Stimulated activated CD8-positive, alpha-beta memory T cell treated with anti-CD3 and anti-CD28 coated beads, Interleukin-4, amount 100 ng/mL, for 1 hour (primary cell): ENCODE measurements at places on chromosomes 2 and 18.

GRCh38 chr2:38997781-38998180 lies 108.1 kb downstream of the ARHGEF33 start:
- DNase-seq: no peak

DNA sequence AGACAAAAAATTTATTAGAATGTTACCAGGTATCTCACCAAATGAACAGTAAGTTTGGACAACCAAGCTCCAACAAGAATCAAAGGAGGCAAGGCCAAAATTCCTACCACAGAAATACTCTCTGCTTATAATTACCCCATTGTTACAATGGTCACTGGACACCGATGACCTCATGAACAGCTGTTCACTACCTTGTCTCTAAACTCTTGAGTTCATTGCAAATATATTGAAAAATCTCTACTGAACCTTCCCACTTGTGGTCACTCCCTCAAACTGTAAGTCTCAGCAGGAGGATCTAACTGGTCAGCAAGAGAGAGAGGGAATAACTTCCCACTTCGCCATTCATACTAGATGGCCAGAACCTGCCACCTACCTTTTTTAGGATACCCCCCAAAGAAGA lies 50.0 kb downstream of the ERBB4 start:
- DNase-seq: no peak

DNA sequence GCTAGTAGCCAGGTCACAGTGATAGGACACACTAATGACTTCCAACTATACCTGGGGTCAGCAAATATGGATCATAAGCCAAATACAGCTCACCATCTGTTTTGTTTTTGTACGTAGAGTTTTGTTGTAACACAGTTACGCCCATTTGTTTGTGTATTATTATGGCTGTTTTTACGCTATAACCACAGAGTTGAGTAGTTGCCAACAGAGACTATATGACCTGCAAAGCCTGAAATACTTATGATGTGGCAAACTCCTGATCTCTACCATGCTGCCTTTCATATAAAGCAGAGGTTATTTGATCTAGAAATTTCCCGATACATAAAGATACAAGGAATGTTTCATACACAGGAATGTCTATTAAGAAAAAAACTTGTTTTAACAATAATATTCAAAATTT lies 152.2 kb downstream of the HNMT start:
- no peak for DNase-seq

- no peak for DNase-seq
Measured at GRCh38 chr2:113278742-113279139, at the start of gene PAX8. Gene PAX8, minus strand, starts transcription at chr2:113278921. Its CDS starts 527 bp downstream, at chr2:113278394.

DNA sequence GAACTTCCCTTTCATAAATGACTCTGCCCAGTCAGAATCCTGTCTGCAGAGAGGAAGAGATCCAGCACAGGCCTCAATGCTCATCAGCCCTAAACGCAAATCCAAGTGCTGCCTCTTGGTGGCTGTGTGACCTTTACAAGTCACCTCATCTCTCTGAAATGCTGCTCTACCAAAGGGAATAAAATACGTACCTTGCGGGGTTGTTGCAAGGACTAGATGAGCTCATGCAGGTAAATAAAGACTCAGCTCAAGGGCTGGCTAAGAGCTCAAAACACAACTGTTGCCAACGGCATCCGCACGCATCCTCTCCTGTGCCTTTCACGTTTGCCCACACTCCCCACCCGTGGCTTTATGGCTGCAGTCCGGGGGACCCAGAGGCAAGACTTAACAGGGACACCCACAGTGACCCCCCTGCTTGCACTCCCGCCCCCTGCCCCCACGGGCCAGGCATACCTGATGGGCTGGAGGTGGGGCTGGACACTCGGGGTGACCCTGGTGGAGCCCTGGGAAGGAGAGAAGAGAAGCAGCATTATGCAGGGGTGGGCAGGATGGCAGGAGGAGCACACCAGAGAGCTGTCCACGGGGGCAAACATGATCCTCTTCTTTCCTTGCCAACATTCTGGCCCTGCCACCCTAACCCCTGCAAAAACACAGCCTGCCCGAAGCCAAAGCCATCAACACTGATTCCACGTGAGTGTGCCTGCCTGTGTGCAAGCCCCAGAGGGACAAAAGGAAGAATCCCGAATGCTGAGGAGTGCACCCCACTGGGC lies 102.6 kb downstream of the TNS1 start:
- no peak for DNase-seq

DNA sequence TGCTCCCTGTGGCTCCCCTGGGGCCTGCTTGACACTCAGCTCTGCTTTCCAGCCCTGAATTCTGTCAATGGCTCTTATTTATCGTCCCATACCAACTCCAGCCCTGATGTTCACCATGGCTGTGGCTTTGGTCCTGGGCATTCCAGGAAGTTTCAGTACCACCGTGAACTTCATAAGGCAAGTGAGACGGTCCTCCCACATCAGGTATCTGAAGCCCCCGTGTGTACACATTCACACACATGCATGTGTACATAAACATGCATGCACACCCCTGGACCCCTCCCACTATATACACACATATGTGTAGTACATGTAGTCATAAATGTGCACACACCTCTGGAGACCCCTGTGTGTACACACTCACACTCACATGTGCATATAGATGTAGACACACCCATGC lies 43.3 kb upstream of the PUM2 start:
- DNase-seq: no peak

DNA sequence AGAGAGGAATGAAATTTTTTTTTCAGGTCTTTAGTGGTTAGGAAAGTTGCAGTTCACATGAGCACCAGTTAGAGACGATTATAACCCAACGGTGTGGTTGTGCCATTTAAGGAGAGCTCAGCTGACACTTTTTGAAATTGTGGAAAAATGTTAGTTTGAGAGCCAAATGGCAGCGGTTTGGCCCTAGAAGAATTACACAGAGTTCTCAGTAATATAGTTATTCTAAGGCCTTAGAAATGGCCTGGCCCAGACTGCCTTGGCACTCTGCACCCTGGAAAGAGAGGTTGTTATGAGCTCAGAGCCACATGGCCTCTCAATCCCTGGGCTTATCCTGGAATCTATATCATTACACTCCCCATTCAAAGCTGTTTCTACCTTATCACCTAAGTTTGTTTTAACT lies 117.4 kb downstream of the RHBDD1 start:
- no peak for DNase-seq

- DNase-seq: no peak
Measured at GRCh38 chr2:107383691-107384090, 443.0 kb upstream of the RGPD4 start.

GRCh38 chr2:65062843-65063825 lies 6.9 kb downstream of the CEP68 start:
- DNase-seq: no peak

- DNase-seq: no peak
Measured at GRCh38 chr2:205814039-205814364, 131.7 kb downstream of the NRP2 start.

- DNase-seq: no peak
Measured at GRCh38 chr2:88139203-88139702, 11.4 kb upstream of the FABP1 start.

GRCh38 chr2:70842401-70842800 lies 6.8 kb upstream of the CD207 start:
- no peak for DNase-seq

GRCh38 chr18:36075862-36076587 lies 8.7 kb upstream of the RPRD1A start:
- no peak for DNase-seq

DNA sequence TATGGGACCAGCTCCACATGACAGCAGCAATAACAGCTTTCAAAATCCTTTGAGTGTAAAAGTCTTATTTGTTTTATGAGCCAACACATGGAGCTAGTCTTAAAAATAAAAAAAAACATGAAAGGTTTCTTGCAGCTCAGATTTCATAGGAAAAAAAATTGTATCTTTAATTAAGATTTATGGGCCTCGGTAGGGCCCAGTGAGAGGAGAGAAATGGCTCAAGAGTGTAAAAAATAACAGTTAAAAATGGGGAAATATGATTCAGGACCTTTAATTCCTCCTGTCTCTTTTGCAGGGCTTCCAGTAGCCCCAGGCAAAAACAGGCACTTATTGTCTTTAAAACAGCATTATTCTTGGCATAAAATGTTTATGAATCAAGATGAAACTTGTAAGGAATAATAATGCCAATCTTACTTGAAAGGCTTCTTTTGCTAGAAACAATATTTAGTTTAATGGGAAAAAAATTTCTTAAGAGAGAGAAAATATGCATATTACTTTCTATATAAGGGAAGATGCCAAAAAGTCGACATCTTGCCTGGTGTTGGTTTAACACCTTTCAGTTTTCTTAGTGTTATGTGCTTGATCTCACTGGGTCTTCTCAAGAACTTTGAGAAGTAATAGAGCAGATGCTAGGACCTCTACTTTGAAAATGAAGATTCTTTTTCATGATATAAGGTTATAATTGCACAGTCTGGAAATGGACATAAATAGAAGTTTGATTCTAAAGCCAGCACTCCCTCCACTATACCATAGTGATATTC lies 71.3 kb upstream of the SETBP1 start:
- no peak for DNase-seq

- no peak for DNase-seq
Measured at GRCh38 chr18:13562494-13563029, 163.8 kb downstream of the FAM210A start.

DNA sequence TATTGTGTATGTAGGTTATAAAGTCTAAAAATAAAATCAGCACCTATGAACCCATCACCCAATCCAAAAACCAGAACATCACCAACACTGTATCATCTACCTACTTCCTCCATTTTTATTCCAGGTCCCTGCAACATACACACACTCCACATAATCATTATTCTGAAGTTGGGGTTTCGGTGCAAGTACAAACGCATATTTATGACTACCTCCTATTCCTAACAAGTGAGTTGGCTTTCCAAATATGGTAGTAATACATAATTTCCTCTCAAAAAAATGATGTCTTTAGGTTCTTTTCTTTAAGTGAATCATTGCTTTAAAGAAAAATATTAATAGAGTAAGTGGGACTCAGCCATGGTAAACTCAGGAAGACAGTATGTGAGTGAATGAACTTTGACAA lies 3.3 kb downstream of the ACVR1 start:
- no peak for DNase-seq

DNA sequence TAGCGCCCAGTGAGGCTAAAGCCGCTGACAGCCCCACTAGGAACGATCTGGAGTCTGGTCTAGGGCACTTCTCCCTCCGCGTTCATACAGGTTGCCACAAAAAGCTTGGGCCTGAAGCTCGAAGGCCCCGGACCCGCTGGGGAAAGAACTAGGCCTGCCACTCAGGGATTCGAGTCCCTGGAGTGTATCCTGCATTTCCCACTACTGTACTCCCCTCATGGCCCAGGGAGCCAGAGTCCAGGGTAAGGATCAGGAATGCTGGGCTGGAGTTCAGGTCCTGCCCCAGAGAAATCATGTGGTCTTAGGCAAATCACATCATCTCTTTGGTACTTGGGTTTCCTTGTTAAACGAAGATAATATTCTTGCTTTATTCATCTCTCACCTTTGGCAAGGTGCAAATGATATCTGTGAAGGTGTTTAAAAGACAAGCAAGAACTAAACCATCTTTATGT lies 1.4 kb upstream of the ZFP36L2 start:
- DNase-seq: no peak

DNA sequence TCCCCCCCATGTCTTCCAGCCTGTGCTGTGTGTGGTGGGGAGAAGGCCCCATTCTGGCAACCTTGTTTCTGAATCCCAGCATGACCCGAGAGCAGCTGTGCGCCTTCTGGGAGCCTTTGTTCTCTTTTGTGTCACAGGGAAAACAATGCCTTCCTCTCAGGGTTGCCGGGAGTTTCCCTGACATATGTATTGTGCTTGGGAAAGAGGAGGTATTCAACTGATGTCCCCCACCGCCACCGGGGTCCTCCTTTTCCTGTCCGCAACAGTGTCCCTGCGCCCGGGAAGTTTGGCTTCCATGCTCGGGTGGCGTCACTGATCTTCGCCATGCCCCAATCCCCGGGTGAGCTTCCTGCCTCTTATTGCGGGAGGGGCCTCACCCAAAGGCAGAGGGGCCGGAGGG lies 77.5 kb upstream of the ASB18 start:
- DNase-seq: no peak

DNA sequence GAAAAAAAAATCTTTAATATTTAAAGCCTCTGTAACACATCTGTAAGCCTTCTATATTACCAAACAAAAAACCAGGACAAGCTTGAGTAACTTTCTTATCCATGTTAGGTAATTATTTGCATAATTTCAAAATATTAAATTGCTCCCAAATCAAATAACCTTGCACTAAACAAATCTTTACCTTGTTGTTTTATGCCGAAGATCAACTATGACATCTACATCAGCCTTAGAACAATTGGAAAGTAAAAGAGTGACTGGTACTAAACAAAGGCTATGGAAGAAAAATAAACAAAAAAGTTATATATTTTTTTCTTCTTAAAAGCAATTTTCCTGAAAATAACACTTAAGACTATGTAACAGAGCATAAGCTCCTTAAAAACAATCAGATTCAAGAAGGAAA lies 71.2 kb upstream of the SLC25A52 start:
- no peak for DNase-seq
